Activated CD8-positive, alpha-beta memory T cell treated with anti-CD3 and anti-CD28 coated beads for 1 hour (primary cell): ENCODE measurements at places on chromosomes 4 and X.

DNA sequence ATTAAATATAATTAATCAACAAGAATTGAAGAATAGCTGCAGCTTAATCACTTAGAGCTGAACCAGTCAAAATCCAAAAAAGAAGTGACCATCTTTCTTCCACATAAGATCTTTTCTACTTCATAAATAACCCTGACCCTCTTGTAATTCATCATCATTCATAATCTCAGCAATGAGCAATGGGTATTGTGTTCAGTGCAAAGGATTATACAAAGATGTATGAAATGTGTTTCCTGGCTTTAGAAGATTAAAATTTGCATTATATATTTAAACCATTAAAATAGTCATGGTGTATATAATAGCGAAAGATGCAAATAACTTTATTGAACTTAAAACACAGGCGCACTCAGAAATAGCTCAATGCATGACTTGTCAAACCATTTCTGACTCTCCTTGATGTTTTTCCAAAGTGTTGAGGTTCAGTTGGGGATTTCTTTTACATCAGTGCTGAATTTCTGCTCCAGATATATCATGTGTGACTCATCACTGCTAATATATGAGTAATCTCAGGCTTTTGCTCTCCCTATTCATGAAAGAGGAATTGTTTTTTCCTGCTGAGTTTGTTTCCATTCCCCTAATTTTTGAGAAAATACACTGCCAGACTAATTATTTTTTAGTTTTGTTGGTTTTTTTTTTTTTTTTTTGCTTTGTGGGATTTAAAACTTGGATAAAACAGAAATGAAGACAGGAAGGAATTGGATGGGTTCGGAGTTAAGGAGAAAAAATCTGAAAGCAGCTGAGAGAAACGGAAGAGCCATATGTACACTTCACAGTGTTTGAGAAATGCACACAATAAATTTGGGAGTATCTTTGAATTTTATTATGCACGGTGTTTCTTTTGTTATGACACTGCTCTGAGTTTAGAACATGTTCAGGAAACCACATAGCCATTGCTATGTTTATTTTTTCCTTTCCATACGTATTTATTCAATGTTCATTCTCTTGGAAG, 290.1 kb upstream of the PCDH7 start:
- no peak for DNase-seq

DNA sequence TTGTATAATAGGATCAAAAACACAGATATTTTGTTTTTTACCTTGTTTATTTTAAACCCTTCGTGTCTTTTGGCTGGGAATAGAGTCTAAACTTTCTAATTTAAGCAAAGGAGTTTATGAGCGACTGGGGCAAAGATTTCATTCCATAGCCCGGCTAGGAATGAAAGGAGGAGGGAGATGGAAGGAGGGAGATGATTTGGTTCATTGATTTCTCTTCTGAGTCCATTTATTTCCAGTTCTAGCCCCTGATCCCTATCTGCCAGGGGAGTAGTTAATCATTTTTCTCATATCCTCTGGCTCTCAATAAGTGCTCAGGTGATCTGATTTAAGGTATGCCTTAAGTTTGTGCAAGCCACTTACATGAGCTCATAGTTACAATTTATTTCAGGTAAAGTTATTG, 120.0 kb downstream of the SPRY1 start:
- DNase-seq: no peak

DNA sequence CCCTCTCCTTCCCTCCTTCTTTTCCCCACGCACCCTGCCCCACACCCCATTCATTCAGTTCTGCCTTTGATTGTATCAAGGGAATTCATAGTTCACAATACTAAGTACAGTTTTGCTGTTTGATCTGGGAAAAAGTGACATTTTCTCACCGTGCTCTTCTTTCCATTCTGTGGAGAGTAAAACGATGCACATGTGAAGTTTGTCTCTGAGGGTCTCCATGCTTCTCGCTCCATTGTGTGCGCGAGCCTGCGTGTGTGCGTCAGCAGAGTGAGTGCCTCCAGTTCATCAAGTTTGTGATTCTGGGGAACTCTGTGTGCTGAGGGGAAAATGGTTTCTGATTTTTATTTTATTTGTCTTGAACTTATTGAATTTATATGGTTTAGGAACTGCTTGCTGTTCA, 1.9 kb downstream of the STK26 start:
- DNase-seq: no peak

DNA sequence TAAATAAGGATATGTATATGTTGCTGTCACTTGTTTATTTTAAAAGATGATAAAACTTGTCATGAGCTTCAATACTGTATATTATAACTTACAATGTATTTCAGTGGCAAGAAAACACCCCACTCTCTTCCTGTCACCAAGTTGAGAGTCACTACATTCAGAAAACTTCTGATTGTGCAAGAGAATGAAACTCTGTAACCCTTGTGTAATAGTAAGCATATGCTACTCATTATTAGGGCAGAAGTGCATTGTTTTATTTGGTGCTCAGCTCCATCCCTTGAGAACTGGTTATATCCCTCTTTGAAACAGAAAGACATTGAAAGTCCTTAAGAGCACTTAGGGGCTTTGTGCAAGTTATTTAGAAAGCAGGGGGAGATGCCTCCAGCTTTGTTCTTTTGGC, 594.5 kb downstream of the ARAP2 start:
- no peak for DNase-seq

DNA sequence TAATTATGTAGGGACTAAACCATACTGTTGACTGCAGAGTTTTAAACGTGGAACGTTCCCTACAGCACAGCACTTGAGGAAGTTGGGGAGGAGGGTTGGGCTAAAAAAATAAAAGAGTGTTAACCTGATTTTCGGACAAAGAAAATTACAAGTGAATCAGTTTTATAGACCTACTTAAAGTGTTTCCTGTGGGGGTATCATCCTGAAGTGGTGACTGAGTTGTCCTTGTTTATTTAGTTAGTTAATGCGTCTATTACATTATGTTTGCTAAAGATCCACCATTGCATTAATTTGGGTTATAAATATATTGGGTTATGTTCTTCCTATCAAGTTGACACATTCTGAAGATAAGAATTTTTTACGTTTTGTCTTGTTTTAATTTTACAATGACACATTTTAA, 14.7 kb downstream of the UNC5C start:
- DNase-seq: no peak

- no peak for DNase-seq
Observed at GRCh38 chr4:79979785-79980437, 93.1 kb downstream of the ANTXR2 start.

- no peak for DNase-seq
Observed at GRCh38 chr4:184932343-184932742, 85.9 kb upstream of the HELT start.

GRCh38 chrX:104254442-104255115, at the start of gene ESX1:
Gene ESX1, minus strand, starts transcription at chrX:104254933. Its CDS starts 84 bp downstream, at chrX:104254849.
- no peak for DNase-seq

GRCh38 chrX:15758140-15758539, 20.1 kb downstream of the CA5B start:
- no peak for DNase-seq

DNA sequence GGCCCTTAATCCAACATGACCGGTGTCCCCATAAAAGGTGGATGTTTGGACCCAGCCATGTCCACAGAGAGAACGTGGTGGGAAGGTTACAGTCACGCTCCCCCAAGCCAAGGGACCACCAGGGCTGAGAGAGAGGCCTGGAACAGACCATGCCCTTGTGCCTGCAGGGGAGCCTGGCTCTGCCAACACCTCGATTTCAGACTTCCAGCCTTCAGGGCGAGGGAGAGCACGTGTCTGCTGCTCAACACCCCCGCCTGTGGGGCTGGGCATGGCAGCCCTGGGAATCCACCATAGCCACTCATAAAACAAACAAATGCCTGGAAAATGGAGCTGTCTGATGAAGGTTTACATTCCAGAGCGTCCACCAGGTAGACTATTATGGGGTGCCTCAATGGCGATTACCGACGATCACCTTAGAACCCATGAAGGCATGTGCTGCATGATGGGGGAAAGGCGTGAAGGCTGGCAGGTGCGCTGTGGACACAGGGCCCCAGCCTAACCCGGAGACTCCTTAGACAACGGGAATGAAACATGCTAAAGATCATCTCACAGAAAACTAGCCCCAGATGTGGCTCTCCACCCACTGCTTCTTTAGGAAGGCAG, 42.3 kb upstream of the HMX1 start:
- DNase-seq: no peak

DNA sequence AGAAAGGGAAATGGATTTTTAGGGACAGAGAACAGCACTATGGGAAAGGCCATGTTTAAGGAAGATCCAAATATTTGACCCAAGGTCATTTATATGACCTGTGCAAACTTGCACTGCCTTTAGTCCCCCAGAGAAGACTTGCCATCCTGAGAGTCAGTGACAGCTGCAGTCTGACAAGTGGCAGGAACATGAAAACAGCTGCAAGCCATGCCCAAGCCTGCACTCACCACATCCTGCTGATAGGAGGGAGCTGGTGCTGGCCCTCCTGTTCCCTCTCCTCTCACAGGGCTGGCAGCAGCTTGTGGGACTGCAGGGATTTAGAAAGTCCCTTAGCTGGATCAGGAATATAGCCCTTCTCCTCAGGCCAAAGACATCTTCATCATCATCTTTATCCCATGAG, 187.7 kb downstream of the RAP1GDS1 start:
- no peak for DNase-seq

GRCh38 chr4:68927165-68927564, 24.4 kb downstream of the UGT2A3 start:
- DNase-seq: no peak

- no peak for DNase-seq
Observed at GRCh38 chr4:158782551-158783360, 13.9 kb downstream of the FNIP2 start.

DNA sequence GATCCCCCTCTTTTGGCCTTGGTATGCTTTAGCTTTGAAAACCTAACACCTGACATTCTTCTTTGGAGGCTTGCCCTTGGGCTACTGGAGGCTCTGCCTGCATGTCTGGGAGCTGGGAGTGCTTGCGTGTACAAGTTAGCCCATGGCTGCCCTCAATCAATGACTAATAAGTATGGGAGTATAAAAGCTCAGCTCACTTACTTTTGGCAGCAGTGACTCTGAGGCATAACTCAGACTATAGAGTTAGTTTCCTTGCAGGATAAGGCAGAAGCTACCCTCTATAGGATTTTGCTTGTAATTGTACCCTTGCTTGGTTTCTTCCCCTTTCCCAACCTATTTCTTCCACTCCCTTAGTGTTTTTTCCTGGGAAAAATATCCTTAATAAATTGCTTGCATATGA, 247.9 kb downstream of the PPP1R2C start:
- no peak for DNase-seq

DNA sequence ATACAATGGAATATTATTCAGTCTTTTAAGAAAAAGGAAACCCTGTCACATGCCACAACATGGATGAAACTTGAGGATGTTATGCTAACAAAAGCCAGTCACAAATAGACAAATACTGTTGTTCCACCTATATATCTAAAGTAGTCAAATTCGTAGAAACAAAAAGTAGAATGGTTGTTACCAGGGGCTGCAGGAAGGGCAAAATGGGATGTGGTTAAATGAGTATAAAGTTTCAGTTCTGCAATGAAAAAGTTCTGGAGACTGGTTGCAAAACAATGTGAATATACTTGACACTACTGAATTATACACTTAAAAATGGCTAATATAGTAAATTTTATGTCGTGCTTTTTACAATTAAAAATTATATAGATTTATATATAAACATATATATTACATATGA, 12.2 kb downstream of the SPOCK3 start:
- DNase-seq: no peak

- no peak for DNase-seq
Observed at GRCh38 chr4:71232056-71232430, 106.8 kb upstream of the SLC4A4 start.

GRCh38 chr4:86432559-86433134, 72.8 kb upstream of the MAPK10 start:
- no peak for DNase-seq

DNA sequence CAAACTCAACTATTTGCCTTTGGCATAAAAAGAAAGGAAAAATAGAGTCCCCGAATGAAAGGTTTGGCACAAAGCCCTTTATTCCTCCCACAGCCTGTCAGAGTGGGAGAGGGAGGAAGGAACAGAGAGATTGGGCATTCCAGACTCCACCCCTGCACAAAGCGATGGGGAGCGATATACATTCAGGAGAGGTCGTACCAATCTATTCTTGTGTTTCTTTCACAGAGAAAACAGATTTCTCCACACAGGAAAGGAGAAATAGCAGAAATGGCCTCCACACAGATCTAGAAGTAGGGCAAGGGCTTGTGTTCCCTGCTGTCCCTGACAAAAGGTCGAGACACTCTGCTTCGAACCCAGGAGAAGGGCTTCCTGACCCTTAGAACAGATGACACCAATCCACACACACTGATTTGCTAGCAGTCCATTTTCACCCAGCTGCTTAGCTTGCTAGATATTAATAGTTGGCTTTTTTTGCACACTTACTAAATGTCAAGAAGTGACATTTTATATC, 197.4 kb downstream of the MAML3 start:
- no peak for DNase-seq
